Stimulated activated CD4-positive, alpha-beta T cell treated with anti-CD3 and anti-CD28 coated beads, Interleukin-15, amount 100 ng/mL, for 1 hour (primary cell): ENCODE measurements at places on chromosomes 12 and 14.

GRCh38 chr12:16524378-16524777 lies 81.6 kb downstream of the LMO3 start:
- no peak for DNase-seq

- DNase-seq = no peak
Measured at GRCh38 chr14:39554576-39554975, 122.3 kb upstream of the FBXO33 start.

DNA sequence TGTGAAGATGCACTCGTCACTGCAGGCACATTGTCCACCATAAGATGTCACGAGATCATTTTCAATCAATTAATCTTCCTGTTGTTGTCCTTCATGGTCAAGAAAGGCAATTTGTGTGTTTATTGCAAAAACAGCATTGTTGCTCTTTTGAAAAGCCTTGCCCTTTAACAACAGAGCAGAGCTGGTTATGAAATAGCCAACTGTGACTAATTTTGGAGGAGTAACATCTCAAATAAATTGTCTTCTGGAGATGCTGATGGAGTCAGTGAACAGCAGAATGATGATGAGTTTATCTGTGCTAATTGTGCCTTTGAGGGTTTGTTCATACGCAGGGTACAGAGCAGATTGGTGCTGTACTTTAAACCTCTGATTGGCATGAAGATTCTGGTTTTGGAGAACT lies 88.3 kb upstream of the E2F7 start:
- DNase-seq = no peak

- DNase-seq = no peak
Measured at GRCh38 chr14:53956427-53957201, at the start of gene BMP4. Gene BMP4 (minus strand): TSS chr14:53956825. CDS start chr14:53952222, 4,603 bp downstream.

GRCh38 chr12:82818271-82819035 lies 131.7 kb downstream of the TMTC2 start:
- DNase-seq = no peak

GRCh38 chr12:68236421-68237059 lies 10.9 kb upstream of the IL26 start:
- DNase-seq = no peak

- no peak for DNase-seq
Measured at GRCh38 chr14:66248256-66248655, 237.9 kb upstream of the CCDC196 start.

GRCh38 chr12:67582844-67583243 lies 65.7 kb upstream of the DYRK2 start:
- no peak for DNase-seq

- DNase-seq = no peak
Measured at GRCh38 chr14:88166616-88167015, 156.5 kb downstream of the KCNK10 start.

DNA sequence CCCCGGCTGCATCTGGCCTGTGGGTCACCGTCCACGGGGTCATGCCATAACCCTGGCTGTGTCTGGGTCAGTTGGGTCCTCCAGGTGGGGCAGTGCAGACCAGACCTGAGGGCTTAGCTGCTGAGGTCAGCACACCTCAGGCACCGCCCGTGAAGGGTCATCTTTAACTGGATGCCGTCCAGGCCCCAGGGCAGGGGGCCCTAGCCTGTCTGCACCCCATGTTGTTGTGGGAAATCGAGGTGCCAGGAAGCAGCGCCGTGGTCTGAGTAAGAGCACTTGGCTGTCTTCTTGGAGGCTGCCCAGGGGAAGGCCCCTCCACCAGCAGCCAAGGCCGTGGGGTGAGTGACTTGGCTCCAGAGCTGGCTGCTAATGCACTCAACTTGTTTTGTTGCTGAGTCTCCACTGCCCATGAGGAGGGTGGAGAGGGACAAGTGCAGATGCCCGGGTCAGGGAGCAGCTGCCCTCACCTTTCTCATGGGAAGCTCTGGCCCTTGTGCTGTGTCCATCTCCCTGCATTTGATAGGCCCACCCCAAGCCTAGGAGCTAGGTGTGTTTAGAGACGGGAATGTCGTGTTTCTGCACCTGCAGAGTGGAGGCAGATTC lies 317.2 kb downstream of the TMEM121 start:
- no peak for DNase-seq

DNA sequence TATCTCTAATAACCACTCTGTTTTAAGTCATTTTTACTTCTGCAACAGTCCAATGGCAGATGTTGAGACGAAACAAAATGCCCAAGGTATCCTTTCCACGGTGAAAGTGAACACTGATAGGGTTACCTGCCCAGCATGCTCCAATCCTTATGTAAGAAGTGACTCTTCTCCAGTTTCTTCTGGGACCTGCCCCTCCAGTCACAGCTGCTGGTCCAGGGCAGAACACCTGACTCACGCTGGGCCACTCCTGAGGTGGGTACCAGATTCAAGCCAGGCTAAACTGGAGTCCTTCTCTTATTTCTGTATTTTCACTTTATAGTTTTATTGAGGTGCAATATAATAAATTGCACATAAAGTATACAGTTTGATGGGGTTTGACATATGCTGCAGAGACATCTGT lies 16.7 kb downstream of the NT5DC3 start:
- DNase-seq = no peak

DNA sequence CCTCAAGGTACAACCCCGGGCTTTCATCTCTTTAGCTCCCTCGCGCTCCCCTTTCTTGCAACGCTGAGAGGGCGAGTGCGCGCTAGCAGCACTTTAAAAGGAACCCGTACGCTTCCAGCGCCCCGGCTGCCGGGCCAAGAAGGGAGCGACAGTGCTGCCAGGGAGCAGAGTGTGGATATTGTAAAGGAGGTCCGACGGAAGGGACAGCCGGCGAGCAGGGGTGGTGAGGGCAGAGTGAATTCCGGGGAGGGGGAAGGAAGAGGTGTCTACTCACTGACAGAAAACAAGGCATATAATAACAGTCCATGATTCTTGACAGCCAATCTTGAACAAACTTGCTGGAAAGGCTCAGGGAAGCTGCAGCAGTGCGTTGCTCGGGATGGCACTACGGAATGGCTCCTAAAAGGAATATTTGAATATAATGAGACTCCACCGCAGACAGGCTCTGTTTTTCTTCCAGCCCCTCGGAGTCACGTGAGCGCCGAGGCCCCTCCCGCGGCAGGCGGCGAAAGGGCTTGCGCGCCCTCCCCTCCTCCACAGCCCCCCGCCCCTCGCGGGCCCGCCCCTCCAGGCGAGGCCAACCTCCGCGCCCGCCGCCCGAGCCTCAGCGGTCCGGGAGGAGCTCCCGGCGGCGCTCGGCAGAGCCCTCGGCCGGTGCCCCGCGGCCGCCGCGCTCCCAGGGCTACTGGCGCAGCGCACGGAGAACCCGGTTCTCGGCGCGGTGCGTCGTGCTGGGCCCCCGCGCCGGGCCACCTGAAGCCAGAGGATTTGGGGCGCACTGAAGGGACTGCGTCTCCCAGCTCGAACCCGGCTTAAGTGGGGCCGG lies 3.4 kb downstream of the BMP4 start:
- no peak for DNase-seq

DNA sequence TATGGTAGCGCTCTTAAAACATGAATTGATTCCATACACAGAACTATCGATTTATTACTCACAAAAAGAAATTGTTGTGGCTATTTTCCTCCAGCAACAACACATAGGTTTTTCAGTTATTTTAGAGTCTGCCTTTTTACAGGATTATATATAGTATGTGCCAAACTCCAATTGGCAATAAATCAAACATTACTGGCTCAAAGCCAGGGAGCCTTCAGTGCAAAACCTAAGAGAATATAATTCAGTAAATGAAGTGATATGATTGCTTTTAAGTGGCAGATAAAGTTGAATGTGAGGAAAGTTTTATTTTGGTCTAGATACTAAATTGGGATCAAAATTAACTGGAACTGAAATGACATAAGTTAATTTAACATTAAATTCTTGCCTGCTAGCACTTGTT lies 234.8 kb downstream of the PIK3C2G start:
- DNase-seq = no peak

GRCh38 chr14:82689948-82690347 lies 1156.3 kb upstream of the SEL1L start:
- DNase-seq = no peak

DNA sequence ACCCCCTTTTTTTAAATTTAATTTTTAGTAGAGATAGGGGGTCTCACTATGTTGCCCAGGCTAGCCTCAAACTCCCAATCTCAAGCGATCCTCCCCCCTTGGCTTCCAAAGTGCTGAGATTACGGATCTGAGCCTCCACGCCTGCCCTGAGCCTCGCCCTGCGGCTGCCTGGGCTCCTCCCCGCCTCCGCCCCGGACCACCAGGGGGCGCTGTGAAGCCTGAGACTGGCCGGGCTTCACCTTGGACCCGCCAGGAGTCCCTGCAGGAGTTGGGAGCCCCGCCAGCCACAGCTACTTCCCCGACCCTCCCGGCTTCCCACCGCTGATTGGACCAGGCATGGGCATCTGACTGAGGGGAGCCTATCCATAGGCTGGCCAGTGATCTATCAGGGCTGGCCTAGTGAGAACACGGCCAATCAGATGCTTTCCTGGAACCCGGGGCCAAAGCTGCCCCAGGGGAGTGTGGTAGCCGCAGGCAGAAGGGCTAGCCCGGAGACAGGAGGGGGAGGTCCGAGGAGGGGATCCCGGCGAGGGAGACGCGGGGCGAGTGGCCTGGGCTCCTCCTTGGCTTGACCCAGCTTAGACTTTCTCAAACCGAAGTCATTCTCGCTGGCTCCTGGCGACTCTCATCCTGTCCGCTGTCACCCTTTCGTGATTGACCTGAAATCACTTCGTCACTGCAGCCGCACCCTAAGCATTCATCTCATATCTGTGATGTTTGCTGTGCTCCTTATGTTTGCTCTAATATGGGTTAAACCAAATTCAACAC lies 15.1 kb upstream of the ANKRD9 start:
- peak; percentile 80 for DNase-seq

- DNase-seq = no peak
Measured at GRCh38 chr14:82075566-82075965, 541.9 kb upstream of the SEL1L start.

- DNase-seq = no peak
Measured at GRCh38 chr12:95709152-95709551, 81.4 kb downstream of the NTN4 start.

- no peak for DNase-seq
Measured at GRCh38 chr12:1122786-1123185, 131.8 kb downstream of the ERC1 start.

DNA sequence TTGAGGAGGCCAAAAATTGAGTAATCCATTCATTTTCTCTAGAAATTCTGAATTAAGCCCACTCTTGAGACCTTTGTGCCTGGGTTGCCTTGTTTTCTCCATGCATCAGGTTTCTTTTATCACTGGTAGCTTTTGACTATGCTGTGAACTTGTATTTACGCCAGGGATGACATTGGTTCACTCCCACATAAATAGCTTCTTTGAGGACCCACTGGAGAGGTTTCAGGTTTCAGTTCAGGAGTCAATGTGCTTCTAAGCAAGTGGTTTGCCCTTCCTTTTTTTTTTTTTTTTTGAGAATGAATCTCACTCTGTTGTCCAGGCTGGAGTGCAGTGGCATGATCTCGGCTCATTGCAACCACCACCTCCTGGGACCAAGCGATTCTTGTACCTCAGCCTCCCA lies 10.2 kb upstream of the SLC17A8 start:
- DNase-seq = no peak

- DNase-seq = no peak
Measured at GRCh38 chr12:124365726-124366430, 71.0 kb downstream of the RFLNA start.

DNA sequence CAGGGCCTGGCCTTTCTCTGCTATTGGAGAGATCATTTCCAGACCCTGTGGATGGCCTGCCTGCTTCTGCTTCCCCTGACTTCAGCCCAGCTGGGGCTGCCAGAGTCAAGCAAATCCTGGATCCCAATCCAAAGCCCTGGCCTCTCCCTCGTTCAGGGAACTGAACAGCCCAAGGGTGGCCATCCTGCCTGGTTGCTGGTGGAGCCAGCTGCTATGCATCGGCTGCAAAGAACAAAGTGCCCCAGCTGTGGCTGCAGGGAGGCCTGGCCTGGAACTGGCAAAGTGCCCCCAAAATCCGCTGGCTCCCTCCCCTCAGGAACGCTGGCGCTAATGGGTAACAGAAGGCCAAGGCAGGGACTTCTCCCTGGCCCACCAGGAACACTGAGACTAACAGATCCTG lies 56.4 kb downstream of the LRRC74A start:
- no peak for DNase-seq

GRCh38 chr12:51081421-51081820 lies 2.0 kb downstream of the CSRNP2 start:
- DNase-seq = no peak

DNA sequence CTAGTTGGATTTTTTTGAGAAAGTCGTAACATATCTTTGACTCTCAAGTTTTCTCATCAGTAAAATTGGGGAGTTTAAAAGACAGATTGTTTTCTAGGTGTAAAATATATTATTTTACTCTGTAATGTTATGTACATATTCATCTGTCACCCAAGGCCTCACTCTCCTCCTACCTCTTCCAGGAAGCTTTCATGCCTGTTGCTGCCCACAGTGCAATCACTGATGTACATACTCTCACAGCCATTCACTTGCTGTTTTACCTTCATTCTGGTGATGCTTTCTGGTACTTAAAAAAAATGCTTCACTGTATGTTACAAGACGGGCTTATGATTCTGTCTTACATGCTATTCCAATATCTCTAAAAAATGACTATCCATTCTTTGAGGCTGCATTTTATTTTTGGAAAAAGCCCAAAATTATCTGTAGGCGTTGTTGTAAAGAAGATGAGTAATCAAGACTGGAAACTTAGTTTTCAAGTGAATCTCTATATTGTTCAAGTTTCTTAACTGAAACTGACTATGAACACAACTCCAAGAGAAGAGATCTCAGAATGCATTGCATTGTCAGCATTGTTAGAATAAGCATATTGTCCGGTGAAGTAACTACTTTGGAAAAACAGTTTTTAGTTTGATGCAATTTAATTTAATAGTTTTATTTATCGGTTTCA lies 82.5 kb downstream of the LMO3 start:
- DNase-seq = no peak

GRCh38 chr12:124956571-124956970 lies 32.4 kb downstream of the DHX37 start:
- DNase-seq = no peak

DNA sequence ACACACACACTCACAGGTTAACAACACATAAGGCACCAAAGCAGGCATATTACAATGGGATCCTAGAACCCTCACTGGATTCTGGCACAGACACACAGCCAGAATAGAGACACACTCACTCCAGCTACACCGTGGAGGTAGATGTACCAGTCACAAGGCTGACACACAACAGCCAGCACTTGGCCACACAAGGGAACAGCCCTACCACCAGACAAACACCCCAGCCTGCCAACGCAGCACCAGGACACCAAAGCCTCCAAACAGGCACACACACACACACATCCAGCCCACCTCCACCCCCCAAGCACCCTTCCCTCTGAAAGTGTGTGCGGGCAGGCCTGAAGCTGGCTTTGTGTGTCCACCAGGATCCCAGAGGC lies 10.9 kb upstream of the ITGB7 start:
- no peak for DNase-seq

GRCh38 chr14:32078858-32079216 lies 1.7 kb downstream of the ARHGAP5 start:
- no peak for DNase-seq

GRCh38 chr12:104602896-104603295 lies 146.1 kb downstream of the CHST11 start:
- no peak for DNase-seq

DNA sequence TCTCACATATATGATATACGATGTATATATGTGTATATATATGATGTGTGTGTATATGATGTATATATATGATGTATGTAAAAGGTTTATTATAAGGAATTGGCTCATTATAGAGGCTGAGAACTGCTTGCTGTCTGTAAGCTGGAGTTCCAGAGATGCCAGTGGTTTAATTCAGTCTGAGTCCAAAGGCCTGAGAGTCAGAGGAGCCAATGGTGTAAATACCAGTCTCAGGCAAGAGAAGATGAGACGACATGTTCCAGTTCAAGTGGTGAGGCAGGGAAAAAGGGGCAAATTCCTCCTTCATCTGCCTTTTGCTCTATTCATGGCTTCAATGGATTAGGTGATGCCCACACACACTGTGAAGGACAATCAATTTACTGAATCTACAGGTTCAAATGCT lies 17.1 kb upstream of the STYK1 start:
- DNase-seq = no peak
